ENCODE measurements at places on chromosomes 3 and 15. TPM values are rescaled to one million over a fixed set of nuclear protein-coding genes. Genes with fewer than 3 reads are reported as not detected.

Gene ATP13A5
- 0.30 TPM for total RNA-seq

Gene SOX14
- total RNA-seq: not detected

GRCh38 chr3:83096-83495, 113.5 kb upstream of the CHL1 start:
- no peak for DNase-seq

DNA sequence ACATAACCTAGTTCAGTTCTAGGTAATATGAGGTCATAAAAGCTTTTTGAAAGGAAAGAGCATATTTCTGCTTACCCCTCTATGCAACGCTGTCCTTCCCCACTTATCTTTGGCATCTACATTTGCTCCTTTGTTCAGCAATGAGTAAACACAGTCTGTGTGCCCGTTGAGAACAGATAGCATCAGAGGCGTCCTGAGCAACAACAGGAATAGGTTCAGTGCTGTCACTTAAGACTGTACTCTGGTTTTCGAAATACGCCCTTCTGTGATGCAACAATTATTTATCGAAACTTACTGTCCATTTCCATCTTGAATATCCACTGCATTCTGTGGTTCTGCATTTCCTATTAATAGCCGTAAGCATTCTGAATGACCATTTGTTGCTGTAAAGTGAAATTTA, 84.4 kb downstream of the BTD start:
- no peak for DNase-seq

GRCh38 chr3:142003291-142003690, 126.8 kb downstream of the ATP1B3 start:
- no peak for DNase-seq

- DNase-seq: peak; percentile 90
These were observed at the start of gene SH3GL3 for GRCh38 chr15:83446904-83447709. Gene SH3GL3, plus strand, starts transcription at chr15:83447341. Its CDS starts 193 bp downstream, at chr15:83447534.
